ENCODE measurements at places on chromosomes 7 and 10.

DNA sequence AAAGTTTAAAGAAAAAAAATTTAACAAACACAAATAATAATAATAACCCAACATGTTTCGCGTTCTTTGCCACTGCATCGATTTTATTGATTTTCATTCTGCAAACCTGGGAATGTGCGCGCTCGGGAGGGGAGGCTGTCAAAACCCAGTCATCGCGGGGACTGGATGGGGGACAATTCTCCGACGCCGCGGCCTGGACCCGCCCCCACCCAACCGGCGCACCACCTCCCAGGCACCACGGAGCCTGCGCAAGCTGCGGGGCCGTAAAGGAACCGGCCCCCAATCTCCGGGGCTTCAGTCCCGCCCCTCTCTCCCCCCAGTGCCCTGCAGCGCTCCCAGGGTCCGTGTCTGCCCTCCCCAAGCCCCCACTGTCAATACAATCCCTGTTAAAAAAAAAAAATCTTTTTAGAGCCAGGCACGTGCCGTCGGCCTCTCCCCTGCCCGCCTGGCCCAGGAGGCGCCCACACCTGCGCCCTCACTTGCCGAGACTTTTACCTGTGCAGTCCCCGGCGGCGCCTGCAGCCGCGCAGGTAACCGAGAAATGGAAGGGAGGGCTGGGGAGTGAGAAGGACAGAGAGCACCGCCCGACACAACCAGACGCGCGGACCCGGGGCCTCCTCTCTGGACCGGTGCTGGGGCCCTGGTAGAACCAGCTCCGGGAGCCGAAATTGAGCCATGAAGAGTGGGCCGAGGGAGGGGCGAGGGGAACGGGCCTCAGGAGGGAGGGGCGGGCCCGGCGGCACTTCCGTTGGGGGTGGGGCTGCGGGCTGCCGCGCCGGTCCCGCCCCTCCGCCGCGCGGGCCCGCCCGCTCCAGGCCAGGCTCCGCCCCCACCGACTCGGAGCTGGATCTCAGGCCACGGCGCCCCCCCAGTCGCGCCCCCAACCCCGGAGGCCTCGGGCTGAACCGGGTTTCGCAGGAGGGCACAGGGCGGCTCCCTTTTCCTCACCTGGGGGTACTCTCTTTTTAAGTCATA is 7.6 kb upstream of the ZNF503 start:
- no peak for DNase-seq

- DNase-seq, result no peak
Observed at GRCh38 chr10:28367929-28368484, 65.1 kb upstream of the MPP7 start.

- DNase-seq, result no peak
Observed at GRCh38 chr10:117743509-117743908, 201.0 kb downstream of the EMX2 start.

- no peak for DNase-seq
Observed at GRCh38 chr10:103822800-103823199, 32.6 kb downstream of the SH3PXD2A start.

DNA sequence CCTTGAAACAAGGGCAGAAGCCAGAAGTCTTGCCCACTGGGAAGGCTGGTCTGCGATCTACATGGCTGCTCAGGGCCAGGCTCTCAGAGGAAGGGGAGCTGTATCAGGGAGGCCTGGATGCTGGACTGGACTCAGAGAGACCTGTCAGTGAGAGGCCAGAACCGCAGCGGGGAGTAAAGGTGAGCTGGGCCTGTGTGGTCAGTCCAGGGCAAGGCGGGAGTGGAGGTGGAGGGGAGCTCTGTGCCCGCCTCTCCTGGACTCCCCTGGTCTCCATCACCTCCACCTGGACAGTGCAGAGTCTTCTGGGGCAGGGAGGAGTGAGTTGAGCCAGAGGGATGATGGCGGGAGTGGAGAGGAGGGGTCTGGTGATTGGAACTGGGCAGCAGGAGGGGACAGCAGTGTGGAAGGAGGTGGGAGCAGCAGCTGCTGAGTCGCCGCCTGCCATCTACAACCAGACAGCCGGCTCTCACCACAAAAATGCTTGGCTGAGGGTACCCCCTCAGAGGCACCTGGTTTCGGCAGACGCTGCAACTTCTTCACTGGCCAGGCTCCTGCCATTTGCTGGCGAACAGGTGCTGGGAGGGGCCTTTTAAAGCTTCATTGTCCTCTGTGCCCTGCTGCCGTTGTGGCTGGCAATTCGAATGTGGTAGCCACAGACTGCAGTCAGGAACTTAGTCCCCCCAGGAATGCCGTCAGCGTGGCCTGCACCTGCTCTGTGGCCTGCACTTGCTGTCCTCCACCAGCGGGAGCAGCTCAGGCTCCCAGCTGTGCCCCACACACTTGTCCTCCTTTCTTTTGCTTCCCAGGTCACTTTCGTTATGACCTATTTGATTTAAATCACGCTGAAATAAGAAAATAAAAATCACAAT is 3.5 kb downstream of the RASSF4 start:
- no peak for DNase-seq

GRCh38 chr7:48637382-48637781 is 287.0 kb upstream of the CDC14C start:
- no peak for DNase-seq

GRCh38 chr7:151867912-151868311 is 9.0 kb downstream of the PRKAG2 start:
- DNase-seq, result no peak
